RPMI7951 (cell line): ENCODE measurements at places on chromosomes 3 and 15. TPM values are rescaled to one million over a fixed set of nuclear protein-coding genes. Genes with fewer than 3 reads are reported as not detected.

- DNase-seq: peak; percentile 3
Observed at GRCh38 chr3:21551019-21551418, 200.0 kb downstream of the ZNF385D start.

GRCh38 chr3:43072361-43072760 is 33.5 kb downstream of the POMGNT2 start:
- no peak for DNase-seq

- DNase-seq: peak; percentile 47
Observed at GRCh38 chr3:96813820-96814650, at the start of gene EPHA6. EPHA6 (plus strand) TSS chr3:96814594.

- DNase-seq: no peak
Observed at GRCh38 chr15:70341566-70341965, 243.8 kb upstream of the TLE3 start.

GRCh38 chr15:65286069-65286703 is 497 bp downstream of the PARP16 start:
- DNase-seq: peak; percentile 49

DNA sequence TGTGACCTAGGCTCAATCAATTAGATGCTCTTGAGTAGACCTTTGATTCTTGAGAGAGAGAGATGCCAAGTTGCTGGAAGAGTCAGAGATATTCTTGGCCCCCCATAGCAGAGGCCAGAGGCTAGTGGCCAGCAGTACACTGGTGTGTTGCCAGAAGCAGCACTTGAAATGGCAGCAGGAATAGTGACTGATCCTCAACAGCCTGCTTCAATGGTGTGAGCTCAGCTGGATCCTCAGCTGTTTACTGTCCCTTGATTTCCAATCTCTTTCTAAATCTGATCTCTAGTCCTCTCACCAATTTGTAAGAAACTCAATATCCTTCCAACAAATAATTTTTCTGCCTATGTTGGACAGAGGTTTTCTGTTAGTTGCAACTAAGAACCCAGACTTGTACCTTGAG is 170.3 kb upstream of the CCDC54 start:
- DNase-seq: no peak

GRCh38 chr3:62370858-62371719 is 2.3 kb downstream of the FEZF2 start:
- no peak for DNase-seq

Gene SLC26A6
- 32.3 and 35.1 TPM in 2 replicates for total RNA-seq

GRCh38 chr3:138781012-138781470 is 53.7 kb downstream of the PIK3CB start:
- DNase-seq: peak; percentile 61

DNA sequence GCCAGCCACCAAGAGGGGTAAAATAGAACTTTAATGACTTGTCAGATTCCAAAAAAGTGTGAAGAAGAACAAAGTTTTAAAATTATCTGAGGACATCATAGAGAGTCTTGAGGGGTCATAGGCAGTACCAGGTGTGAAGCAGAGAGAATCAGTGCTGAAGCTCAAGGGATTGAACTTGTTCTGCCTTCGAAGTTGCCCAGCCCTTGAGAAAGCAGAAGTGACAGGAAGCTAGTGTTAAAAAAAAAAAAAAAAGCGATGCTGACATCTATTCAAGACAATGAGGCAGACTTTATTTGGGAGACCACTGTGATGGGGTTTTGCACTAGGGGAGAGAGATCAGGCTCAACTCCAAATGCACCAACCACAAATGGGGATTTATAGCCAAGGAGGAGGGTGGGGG is 21.8 kb downstream of the FBXO22 start:
- no peak for DNase-seq

Gene SERPINI2
- not detected in 2 replicates for total RNA-seq

GRCh38 chr3:175411946-175412345 is 552.8 kb downstream of the NAALADL2 start:
- no peak for DNase-seq

Gene EPHB3
- 4.0 and 5.5 TPM in 2 replicates for total RNA-seq

- peak; percentile 29 for DNase-seq
Observed at GRCh38 chr15:92226020-92226612, 167.6 kb upstream of the ST8SIA2 start.

- DNase-seq: no peak
Observed at GRCh38 chr15:70611286-70611685, 152.1 kb downstream of the UACA start.

GRCh38 chr3:9898467-9899241 is 4.0 kb upstream of the IL17RE start:
- DNase-seq: no peak

- no peak for DNase-seq
Observed at GRCh38 chr3:129794311-129795185, 99.0 kb downstream of the TMCC1 start.

GRCh38 chr3:52237006-52237656 is 1.8 kb downstream of the TWF2 start:
- DNase-seq: no peak

DNA sequence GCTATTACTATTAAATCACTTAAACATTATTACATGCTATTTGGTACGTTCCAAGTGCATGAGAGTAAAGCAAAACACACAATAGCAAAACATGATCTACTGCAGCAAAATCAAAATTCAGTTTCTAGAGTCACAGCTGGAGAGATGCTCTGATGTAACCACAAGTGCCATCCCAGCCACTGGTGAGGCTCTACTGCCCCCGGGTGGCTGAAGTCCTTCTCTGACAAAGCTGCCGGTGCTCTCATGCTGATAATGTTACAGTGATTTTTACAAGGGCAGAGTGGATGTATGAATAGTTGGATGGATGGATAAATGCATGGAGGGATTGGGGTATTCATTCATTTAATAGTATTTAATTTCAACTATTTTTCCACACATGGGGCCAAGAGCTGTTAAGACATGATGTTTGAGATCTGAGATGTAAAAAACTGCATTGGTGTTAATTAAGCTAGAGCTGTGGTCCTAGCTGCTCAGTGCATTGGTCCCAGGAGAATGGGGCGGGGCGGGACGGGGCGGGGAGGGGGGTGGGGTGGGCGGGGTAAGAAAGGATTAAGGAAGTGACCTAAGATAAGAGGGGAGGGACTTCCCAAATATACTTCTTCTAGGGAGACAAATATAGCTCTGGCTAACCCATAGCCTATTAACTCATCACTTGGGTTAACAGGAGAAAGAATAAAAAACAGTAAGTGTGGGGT is 5.3 kb upstream of the SPESP1 start:
- peak; percentile 80 for DNase-seq

DNA sequence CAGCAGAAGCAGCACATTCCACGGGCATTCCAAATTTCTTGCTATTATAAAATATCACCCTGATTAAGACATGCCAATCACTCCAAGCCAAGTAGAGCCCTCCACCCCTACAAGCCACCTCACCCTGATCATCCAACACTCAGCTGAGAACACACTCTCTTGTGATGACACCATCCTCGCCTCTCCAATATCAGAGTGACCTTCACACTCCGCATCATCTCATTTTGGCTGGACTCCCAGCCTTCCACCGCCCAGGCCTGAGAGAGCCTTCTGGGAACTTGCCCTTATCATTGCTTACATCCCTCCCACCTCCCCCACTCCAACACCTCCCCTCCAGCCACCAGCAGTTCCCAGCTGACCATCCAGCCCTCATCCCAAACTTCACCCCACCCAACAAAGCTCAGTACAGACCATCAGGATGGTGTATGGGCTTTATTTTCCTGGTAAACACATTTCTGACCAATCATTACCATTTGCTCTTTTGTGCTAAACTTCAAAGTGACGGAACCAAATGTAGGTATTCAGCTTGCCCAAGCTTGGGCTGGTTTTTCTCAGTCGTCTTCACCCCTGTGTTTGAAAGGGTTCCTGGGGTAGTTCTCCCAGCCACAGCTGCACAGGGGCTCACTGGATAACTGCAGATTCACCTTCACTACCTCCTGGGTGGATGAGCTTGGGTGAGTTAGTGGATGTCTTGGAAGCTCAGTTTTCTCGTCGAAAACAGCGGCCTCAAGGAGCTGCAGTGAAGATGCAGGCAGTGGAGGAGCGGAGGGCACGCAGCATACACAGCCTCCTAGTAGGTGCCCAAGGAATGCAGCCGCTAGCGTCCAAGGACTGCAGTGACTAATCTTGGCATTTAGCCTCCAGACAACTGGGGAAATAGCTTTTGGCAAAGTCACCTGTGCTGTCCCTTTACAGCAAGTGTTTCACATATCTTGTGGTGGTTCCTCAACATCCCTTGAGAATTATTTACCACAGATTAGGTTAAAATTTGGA is 115.1 kb downstream of the LIPC start:
- peak; percentile 94 for DNase-seq

Gene ADGRG7
- not detected in 2 replicates for total RNA-seq

Gene ZNF80
- not detected in 2 replicates for total RNA-seq

DNA sequence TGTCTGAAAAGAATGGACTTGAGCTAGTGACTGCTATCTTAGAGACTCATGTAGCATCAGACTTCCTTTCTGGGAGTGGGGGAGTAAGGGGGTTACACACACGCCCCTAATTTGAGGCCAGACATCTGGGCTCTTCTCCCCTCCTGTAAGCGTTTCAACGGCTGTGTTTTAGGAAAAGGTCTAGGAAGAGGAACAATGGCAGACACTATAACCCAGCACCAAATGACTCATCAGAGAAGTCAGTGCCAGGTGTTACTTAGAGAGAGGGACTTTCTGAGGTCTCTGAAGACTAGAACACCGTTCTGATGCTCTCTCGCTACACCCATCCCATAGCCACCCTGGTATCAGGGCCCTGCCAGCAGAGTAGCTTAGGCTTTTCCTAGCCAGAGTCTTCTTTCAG is 65.5 kb downstream of the SSUH2 start:
- peak; percentile 56 for DNase-seq

- peak; percentile 33 for DNase-seq
Observed at GRCh38 chr3:171982828-171983227, 56.5 kb upstream of the FNDC3B start.

DNA sequence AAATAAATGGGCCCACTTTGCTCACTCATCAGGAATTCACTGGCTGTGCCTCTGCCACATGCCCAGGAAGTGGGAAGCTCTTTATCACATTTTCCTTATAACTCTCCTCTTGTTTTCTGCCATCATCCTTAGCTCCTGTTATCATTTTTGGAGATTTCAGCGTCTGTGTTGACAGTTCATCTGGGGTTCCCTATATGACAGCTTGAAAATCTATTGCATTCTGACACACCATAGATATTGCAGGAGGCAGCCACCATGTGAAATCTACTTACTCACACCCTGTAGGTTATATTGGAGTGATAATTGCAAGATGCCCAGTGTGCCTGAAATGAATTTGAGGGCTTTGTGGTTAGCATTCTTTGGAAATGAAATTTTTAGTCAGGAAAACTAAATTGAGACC is 132.9 kb downstream of the RYR3 start:
- no peak for DNase-seq

Gene VIPR1
- 186 and 215 TPM in 2 replicates for total RNA-seq

Gene AHSG
- not detected in 2 replicates for total RNA-seq

DNA sequence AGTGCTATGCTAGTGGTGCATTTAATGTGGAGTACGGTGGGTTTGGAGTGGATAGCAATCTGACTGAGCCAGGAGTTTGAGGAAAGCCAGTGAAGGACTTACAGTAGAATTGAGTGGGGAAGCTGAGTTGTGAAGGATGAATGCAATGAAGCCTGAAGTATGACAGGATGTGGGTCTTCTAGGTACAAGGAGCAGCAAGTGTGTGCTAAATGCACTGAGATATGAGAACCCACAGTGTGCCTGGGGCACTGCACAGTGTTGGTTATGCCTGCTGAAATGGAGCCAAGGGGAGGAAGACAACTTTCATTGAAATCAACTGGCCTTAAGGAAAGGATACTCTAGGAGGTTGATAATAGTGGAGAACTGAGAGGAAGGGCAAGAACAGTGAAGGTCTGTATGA is 105.5 kb upstream of the MRPL3 start:
- peak; percentile 8 for DNase-seq

Gene TCF12
- 120 and 157 TPM in 2 replicates for total RNA-seq

Gene WNT7A
- 0.12 TPM in 1 of 2 replicates, not detected in the other for total RNA-seq

DNA sequence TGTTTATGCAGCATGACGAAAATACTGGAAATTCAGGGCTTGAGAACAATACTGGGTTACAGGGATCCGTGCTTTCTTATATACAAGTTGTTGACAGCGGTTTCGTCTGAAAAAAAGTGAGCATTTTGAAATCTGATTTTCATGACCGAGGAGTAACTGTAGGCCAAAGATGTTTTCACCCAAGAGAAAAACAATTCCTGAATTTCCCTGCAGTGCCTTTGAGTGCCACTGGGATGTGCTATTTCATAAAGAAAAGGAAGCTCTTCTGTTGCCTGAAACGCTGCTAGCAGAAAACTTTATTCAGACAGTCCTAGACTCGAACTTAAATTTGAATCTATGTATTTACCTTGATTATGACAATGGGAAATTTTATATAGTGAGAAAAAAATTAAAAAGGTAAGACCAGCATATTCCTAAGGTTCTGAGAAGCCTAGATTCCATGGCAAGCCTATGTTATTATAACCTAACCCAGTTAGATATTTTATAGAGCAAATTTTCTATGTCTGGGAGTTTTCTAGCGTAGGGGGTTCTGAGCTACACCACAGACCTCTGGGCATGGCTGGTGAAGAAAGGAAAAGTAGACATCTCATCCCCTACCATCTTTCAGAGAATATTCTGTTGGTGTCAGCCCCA is 30.2 kb downstream of the KCNAB1 start:
- DNase-seq: peak; percentile 55

Gene LINGO1
- total RNA-seq: not detected in 2 replicates

DNA sequence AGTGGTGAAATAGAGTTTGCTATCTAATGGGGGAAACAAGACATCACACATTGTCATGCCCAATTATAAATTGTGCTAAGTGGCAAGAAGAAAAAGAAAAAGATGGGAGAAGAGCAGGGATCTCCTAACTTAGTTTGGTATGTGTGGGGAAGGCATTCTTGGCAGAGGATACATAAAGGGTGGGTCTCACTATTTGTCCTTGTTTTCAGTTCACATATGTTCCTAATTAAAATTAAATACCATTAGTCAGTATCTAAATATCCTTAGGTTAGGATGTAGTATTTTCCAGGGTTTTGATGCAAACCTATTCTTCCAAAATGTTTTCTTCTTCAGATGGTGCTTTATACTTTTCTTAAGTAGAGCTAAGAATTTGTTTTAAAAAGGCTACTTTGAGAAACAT is 173.7 kb downstream of the B3GALNT1 start:
- DNase-seq: peak; percentile 38

Gene TGM5
- total RNA-seq: not detected in 2 replicates

DNA sequence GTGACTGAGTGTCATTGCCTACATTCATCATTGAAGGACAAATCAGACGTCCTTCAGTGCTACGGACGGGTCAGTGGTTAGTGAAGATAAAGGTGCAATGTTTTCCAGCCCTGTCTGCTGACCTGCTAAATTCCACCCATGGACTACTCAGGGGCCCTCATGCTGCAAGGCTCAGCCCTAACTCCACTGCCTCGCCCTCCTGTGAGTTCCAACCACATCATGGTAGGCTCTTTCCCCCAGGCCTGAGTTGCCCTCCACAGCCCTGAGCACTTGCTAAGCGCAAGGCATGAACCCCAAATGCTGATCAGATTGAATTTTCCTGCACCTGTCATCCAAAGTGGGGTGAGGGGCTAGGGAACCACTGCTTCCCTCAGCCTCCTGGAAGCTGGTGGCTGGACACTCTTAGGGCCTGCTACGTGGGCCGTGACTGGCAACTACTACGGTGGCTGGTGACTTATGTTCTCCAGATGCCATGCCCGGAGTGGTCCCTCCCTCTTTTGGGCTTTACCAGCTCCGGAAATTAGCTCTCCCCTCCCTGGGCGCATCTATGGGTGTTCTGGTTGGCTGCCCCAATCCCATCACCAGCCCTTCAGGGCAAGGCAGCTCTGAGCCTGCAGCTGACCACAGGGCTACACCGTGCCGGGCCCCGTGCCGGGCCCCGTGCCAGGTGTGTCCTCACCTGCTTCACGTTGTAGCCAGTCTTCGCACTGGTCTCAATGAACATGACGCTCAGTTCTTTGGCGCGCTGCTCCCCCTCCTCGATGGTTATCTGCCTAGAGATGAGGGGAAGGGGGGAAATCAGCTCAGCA is 32.1 kb downstream of the SRPRB start:
- no peak for DNase-seq
